ENCODE measurements at places on chromosomes 6 and 20.

DNA sequence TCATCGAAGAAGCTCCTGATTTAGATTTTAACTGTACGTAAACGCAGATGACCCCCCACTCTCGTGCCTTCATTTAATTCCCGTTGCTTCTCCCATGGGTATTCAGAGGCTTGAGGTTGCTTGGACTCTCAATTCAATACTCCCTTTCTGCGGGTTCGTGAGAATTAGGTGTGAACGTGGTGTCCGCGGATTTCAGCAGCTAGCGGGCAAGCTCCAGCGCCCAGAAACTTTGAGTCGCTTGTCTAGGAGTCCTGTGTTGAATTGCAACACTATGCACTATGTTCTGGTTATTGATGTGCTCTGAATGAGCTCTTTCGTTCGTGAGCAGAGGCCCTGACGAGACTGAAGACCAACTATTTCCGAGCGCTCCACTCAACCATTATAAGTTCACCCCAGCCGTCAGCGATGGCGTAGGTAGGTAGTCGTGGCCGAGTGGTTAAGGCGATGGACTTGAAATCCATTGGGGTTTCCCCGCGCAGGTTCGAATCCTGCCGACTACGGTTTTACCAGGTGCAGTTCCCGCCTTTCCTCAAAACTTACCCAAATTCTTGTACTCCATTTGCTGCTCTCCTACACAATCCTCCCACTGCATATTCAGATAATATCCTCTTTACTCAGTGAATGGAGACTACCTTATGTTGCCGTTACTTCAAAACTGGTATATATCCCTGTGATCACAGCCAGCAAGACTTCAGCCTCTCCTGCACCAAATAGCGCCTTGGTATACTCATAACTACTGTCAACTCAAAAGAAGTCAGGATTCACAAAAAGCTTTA lies 72.6 kb upstream of the ZNF184 start:
- no peak for DNase-seq

DNA sequence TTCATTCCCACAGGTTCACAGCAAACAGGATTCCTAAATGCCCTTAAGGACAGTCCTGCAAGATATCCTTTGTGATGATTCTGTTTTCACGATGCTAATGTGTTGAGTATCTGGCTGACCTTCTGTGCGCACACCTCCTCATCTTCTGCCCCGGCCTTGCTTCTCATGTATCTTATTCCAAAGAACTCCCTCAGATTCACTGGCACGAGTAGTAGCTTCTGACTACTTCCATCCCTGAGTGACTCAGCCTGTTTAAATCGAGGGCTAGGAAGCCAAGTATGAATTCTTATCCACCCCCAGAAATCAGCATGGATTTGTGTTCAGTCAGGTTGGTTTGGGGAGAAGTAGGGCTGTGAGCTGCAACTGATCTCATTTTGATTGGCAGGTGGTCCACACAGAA lies 190.2 kb upstream of the SNX9 start:
- no peak for DNase-seq

- no peak for DNase-seq
Observed at GRCh38 chr6:146422789-146423375, 120.8 kb upstream of the RAB32 start.

- DNase-seq = no peak
Observed at GRCh38 chr6:84072442-84072997, 38.9 kb downstream of the MRAP2 start.

- no peak for DNase-seq
Observed at GRCh38 chr6:5782783-5783547, 223.8 kb downstream of the NRN1 start.
